LoVo (cell line): ENCODE measurements at places on chromosomes 11 and 22.
A peak's percentile ranks its signal among the peaks of the same experiment; 100 is the strongest.

- no peak for DNase-seq
These were observed 3.6 kb upstream of the OR2AT4 start for GRCh38 chr11:75100314-75100713.

- no peak for DNase-seq
These were observed 30.8 kb upstream of the SORL1 start for GRCh38 chr11:121421149-121421901.

DNA sequence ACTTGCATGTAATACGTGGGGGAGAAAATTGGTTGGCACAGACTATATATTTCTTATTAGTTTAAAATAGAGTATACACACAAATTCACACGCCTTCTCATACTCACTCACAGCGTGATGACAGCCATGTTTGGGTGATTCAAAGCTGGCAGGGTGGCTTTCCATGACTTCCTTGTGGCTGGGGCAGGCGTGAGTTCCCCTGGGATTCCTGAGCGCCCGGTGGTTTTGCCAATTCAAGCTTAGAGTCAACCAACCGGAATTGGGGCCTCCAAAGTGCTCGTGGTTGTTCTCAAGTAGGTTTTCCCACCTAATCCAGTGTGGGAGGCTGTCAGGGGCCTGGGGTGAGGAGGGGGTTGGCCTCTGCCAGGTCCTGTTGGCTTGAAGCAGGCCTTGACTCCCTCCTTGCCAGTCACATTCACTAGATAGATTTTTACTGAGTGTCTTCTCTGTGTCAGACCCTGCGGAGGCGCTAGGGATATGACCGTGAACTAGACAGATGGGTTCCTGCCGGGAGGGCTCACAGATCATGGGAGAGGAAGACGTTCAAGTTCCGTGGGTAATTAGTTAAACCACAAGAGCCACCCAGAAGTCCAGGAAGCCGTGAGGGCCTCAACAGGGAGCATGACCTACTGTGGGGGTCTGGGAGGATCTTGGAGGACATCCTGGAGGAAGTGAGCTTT lies 11.5 kb downstream of the PKNOX2 start:
- DNase-seq, result no peak

GRCh38 chr22:41052661-41053490 lies 39.5 kb upstream of the EP300 start:
- peak; percentile 2 for DNase-seq

DNA sequence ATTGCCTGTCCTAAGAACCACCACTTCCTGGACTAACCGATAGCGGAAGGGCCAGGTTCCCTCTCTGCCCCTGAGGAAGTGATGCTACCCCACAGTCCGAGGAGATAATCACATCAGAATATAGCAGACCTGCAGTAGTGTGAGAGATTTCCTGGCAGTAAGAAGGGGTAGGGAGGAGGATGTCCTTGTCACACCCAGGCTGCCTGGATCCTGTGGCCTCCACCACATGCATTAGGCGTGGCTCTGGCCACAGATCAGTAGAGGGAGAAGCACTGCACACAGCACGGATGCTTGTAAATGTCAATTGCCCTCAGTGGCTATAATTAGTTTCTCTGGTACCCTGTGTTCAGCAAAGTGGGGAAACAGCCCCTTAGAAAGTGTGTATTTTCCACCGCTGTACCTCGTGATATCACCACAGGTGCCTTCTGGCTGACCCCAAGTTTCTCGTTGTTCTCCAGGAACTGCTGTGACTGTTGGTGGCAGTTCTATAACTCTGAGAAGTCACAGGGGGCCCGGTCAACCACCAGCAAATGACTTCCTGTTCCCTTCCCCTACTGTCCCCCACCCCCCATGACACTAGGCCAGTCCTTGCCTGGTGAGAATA lies 61.8 kb downstream of the UBASH3B start:
- DNase-seq, result no peak

GRCh38 chr22:24145446-24146193 lies 35.7 kb upstream of the SUSD2 start:
- DNase-seq, result no peak

GRCh38 chr11:7671347-7672215 lies 1.7 kb downstream of the CYB5R2 start:
- no peak for DNase-seq

GRCh38 chr11:46348566-46349401 lies 1.5 kb downstream of the DGKZ start:
- DNase-seq, result no peak

DNA sequence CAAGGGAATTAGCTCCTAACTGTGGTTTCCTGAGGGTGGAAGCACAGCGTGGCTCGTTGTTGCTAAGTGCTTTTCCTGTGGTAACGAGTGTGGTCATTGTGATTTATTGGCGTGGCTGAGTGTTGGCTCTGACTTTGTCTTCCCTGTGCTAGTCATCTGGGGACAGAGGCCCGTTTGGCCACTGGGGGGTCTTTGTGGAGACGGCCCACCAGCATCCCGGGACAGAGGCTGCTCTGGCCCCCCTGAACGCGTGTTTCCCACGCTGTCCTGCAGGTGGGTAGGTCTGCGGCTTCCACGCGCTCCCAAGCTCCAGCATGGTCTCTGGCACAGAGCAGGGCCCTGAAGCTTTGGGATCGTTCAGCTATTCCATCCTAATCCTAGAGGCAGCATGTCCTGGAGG lies 1040.0 kb downstream of the TBC1D22A start:
- no peak for DNase-seq

GRCh38 chr11:68354148-68354872 lies 41.9 kb downstream of the LRP5 start:
- DNase-seq, result peak; percentile 63

DNA sequence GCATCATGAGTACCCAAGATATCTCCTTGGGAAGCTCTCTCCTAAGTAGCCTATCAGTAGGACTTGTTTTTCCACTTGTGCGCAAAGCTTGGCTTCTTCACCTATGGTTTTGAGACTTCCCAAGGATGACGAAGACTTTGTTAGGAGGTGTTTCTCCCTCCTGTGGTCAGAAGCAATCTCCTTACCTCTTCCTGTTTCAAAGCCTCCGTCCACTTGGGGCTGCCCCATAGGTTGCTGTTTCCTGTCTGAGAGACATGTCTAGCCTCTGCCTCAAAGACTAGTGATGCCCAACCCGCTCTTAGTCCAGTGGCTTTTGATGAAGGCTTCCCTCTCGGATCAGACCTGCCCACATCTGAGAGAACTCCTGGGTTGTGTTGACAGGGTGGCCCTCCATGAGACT lies 92.9 kb downstream of the TRAF6 start:
- no peak for DNase-seq

DNA sequence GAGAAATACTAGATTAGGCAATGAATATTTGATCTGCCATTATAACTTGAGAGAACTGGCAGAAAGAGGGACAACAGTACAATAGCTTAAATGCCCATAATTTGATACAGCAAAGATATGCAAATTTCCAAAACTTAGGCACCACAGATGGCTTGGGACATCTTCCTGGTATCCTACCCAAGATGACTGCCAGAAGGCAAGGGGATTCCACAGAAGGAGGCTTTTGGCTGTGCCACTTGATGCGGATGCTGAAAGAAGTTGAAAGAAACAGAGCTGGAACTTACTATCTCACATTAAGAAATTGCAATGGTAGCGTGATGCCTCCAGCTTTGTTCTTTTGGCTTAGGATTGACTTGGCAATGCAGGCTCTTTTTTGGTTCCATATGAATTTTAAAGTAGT lies 216.7 kb downstream of the TTC28 start:
- DNase-seq, result no peak

DNA sequence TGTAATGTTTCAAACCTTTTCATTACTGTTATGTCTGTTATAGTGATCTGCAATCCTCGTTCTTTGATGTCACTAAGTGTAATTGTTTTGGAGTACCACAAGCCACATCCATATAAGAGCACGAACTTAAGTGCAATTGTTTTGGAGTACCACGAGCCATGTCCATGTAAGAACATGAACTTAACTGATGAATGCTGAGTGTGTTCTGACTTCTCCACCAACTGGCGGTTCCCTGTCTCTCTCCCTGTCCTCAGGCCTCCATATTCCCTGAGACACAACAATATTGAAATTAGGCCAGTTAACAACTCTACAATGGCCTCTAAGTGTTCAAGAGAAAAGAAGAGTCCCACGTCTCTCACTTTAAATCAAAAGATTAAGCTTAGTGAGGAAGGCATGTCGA lies 23.5 kb downstream of the TESMIN start:
- no peak for DNase-seq

GRCh38 chr11:20275987-20276965 lies 87.2 kb upstream of the HTATIP2 start:
- DNase-seq, result no peak

DNA sequence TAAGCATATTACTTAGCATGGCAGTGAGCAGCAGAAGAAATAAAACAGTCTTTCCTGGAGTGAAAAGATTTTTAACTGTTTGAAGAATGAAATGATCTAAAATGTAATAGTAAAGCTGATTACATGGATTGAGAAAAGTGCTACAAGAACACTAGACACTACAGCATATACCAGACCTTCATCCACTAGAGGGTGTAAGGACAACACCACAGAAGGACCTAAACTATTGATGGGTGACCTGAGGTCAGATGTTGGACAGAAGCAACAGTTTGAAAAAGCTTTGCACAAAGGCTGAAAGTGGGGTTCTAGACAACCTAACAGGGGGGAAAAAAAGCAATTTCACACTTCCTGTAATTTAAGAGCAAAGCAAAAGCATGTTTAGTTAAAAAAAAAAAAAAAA lies 97.7 kb downstream of the RBFOX2 start:
- peak; percentile 7 for DNase-seq

DNA sequence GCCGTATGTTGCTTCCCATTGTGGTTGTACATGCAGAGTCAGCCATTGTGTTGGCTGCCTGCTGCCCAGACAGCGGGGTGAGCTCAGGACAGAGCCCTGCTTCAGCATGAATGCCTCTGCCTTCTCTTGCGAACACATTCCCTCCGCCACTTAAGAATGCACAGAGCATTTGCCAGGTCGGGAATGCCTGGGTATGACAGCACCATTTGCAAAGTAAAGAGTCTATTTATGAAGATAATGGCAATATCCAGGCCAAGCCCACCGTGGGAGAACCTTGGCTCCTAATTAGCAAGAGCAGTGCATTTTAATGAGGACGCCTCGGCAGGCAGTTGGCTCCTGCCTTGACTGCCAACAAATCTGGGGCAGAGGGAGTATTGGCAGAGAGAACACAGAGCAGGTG lies 62.5 kb upstream of the SORL1 start:
- no peak for DNase-seq

- DNase-seq, result no peak
These were observed 270.2 kb upstream of the LUZP2 start for GRCh38 chr11:24226606-24227005.

DNA sequence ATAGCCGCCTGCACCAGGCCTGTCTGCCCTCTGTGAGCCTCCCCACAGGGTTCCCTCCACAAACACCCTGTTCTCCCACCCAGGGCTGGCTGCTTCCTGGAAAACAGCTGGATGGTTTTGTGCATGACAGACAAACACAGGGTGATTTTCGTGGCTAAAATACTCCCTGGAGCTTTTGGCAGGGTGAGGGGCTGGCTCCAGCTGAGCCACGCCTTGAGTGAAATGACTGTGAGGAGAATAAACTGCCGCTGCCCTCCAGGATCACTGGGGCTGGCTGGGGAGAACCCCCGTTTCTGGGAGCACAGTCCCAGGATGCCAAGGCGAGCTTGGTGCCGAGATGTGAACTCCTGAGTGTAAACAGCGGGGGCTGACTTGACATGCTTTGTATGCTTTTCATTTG lies 20.3 kb upstream of the PPP6R3 start:
- no peak for DNase-seq

DNA sequence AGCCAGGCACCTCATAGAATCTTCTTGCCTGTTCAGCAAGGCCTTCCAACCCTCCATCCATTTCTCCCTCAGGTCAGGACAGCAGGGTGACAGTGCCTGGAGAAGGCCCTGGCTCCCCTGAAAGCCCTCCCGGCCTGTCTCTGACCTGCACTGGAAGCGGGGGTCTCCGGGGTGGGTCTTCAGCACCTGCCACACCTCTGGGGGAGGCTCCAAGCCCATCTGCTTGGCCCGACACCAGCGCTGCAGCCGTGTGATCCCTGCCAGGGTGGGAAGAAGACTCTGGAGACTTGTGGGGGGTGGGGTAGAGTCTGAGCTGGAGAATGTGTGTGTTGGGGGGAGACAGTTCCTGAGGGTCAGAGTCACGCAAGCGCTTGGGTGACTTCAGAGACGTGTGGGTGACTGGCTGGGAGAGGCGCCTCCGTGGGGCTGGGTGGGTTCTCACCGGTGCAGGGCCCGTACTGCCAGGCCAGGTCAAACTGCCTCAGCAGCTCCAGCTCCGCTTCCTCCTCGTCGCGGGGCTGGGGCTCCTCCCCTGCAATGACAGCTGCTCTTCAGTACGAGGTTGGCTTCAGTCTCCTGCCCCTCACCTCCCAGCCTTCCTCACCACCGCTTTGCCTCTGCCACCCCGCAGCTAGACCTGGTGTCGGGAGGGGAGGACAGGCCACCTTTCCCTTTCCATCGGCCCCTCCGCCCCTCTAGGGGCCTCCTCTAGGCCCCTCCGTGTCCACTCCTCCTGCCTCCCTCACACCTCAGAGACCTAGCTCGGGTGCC lies 615 bp downstream of the POLD4 start:
- no peak for DNase-seq

DNA sequence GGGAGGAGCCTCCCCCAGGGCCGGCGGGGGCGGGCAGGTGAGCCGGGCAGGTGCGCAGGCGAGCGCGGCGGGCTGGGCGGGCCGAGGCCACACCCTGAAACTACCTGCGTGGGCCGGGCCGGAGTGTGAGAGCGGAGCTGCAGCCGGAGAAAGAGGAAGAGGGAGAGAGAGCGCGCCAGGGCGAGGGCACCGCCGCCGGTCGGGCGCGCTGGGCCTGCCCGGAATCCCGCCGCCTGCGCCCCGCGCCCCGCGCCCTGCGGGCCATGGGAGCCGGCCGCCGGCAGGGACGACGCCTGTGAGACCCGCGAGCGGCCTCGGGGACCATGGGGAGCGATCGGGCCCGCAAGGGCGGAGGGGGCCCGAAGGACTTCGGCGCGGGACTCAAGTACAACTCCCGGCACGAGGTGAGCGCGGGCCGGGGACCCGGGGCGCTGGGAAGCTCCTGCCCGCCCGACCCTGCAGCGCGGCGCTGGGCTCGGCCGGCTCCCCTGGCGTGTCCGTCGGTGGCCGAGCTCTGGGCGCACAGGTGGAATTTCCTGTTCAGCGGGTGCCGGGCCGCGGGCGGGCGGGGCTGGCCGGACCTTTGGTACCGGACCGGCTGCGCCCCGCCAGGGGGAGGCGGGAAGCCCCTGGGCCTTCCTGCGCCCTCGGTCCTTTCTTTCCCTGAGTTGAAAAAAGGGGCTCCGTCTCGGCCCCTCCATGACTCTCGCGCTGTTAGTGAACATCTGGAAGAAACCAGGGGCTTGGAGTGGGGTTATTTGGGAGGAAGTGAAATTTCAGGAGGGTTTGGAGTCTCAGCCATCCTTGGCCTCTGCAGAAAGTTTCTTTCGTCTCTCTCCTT lies at the start of gene ST14:
Gene ST14 (plus strand): TSS at position 126 of the 841 bp plus-strand sequence. CDS start 198 bp downstream, at position 324.
- DNase-seq, result peak; percentile 81

GRCh38 chr11:68480193-68480592 lies 19.6 kb downstream of the PPP6R3 start:
- no peak for DNase-seq

GRCh38 chr22:29720811-29721323 lies 1.1 kb downstream of the CABP7 start:
- DNase-seq, result no peak

DNA sequence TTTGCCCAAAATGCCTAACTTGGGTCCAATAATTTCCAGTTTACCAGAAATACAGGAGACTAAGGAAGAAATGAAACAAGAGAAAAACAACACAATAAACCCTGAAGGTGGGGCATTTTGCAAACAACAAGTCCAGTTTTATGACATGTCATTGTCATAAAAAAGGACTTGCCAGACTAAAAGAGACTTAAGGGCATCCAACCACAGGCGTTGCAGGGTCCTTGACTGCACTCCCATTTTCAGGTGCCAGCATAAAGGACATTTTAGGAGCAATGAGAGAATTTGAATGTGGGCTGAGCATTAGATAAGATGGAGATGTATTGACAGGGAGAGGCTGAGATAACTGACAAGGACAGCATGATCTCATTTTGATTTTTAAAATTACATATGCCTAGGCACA lies 28.1 kb upstream of the DAGLA start:
- DNase-seq, result peak; percentile 42
